ENCODE measurements at places on chromosomes 3 and 15.
A peak's percentile ranks its signal among the peaks of the same experiment; 100 is the strongest.

GRCh38 chr3:143035466-143036211 lies 34.3 kb downstream of the U2SURP start:
- no peak for DNase-seq

DNA sequence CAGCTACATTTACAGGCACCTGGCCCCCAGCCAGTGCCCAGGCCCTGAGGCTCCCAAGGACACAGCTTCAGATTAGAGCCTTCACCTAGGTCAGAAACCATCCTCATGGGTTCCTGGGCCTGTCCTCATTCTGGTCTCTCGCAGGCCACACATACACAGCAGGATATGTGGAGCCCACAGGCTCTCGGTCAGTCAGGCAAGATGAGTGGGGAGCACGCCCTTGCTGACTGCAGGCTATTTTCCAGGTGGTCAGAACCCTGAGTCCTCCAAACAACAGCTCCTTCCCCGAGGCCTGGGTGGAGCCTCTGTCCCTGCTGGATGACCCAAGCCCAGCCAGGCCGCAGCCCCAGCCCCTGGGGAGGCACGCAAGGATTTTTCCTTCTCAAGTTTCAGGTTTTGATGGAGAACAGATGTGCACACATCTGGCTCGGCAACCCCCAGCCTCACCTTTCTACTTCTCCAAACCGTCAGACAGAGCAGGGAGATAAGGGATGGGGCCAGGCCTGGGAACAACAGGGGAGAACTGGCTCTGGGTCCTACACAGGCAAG lies 1.6 kb downstream of the STRA6 start:
- no peak for DNase-seq

- no peak for DNase-seq
Measured at GRCh38 chr3:58018892-58019742, 10.9 kb downstream of the FLNB start.

- no peak for DNase-seq
Measured at GRCh38 chr15:33226559-33227181, 32.2 kb upstream of the FMN1 start.

- DNase-seq, result no peak
Measured at GRCh38 chr3:184825121-184825820, 13.3 kb downstream of the VPS8 start.

- peak; percentile 26 for DNase-seq
Measured at GRCh38 chr3:50503504-50504342, at the start of gene CACNA2D2. TSS of gene CACNA2D2 (minus strand) at chr3:50503634. CDS start at chr3:50503423, 211 bp downstream.

DNA sequence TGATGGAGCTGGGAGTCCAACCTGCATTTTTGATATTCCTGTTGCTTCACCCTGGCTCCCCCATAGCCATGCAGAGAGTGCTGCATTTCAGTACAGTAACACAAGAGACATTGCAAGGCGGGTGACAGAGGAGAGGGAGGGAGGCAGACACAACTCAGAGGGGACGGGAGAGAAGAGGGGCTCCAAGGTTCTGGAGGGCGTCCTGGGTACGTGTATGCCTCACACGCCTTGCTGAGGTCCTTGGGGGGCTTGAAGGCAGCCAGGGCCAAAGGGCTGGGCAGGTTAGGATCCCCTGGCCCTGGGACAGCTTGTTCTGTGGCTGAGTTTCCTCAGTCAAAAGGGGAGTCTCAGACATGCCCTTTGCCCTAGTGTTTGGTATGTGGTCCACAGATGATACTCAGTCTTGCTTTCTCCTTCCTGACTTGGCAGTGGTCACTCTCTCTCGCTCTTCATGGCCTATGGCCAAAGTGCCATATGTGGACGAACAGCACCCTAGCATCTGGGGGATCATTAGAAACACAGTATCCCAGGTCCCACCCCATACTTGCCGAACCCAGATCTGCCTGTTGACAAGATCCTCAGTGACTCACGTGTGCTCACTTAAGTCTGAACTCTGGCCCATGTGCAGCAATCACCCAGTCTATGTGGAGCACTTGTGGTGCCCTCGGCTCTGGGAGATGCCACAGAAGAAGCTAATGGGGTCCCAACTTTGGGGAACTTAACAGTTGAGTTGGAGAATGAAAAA lies 52.9 kb downstream of the FGD5 start:
- DNase-seq, result no peak

GRCh38 chr3:124322966-124323365 lies 331.0 kb upstream of the ROPN1 start:
- peak; percentile 31 for DNase-seq

- no peak for DNase-seq
Measured at GRCh38 chr3:177039490-177040274, 157.6 kb downstream of the TBL1XR1 start.

- no peak for DNase-seq
Measured at GRCh38 chr3:187799942-187800641, 54.8 kb upstream of the BCL6 start.

- DNase-seq, result no peak
Measured at GRCh38 chr3:141109751-141110150, 58.6 kb downstream of the SPSB4 start.

DNA sequence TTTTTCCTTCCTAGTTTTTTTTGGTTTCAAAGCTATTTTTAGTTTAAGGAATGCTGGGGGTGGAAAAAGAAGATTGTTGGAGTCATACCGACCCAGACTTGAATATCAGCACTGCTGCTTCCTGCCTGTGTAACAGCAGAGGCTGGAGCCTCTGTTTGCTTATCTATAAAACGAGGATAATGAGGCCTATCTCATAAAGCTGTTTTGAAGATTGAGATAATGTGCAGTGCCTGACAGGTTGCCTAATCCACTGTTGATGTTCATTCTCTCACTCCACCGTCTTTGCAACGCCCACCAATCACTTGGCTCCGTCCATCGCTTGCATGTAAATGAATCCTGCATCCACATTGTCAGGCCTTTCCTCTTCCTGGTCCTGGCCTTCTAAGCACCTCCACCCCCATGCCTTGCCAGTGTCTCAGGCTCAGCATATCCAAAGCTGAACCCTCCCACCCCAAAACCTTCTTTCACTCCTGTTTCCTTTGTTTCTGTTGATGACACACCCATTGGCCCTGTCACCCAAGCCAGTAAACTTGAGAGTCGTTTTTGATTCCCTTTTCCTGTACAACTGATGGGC lies 94.9 kb downstream of the MEX3B start:
- DNase-seq, result no peak

- no peak for DNase-seq
Measured at GRCh38 chr3:157226173-157226847, 66.4 kb upstream of the CCNL1 start.

DNA sequence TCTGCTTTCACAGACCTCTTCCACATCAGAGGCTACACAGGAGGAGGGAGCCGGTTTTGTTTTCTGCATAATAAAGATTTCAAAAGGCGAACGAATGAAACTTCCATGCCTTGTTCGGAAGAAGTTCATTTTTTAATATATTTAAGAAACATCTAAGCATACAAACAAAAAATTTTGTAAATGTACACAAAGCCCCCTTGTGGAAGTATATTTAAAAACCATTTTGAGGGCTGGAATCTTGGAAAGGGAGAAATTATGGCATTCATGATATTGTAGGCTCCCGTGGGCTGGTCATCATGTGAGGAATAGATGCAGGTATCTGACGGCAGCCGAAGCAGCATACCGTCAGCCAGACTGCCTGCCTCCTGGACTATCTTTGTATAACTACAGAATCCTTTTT lies 90.4 kb downstream of the MECOM start:
- DNase-seq, result no peak

DNA sequence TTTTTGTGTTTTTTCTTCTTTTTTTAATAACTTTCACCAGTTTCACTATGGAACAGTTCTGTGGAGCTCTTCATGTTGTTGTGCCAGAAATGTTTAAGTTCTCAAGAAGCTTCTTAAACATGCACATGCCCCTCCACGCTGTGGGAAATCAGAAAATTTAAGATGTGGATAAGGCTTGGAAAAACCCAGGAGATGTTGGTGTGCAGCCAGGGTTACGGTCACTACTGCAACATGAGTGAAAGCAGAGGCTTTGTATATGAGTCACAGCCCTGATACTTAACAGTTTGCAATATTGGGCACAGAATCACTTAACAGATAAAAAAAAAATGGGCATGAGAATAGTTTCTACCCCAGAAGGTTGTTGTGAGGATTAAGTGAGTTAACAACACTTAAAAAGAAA lies 399.9 kb downstream of the LRTM1 start:
- DNase-seq, result no peak

- DNase-seq, result no peak
Measured at GRCh38 chr15:89492111-89492641, 4.2 kb downstream of the RHCG start.

DNA sequence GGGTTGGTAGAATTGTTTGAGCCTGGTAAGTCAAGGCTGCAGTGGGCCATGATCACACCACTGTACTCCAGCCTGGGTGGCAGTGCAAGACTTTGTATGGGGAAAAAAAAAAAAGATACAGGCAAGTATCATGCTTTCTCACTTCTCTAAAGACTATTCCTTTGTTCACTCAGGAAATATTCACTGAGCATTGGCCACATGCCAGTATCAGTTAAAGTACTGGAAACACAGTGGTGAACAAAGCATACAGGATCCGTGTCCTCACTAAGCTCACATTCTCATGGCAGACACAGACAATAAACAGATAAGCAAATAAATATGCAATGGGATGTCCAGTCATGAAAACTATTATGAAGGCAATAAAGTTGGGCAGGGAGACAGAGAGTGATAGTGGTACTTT lies 5.1 kb upstream of the MTHFS start:
- DNase-seq, result no peak

GRCh38 chr3:94106268-94106667 lies 43.4 kb downstream of the NSUN3 start:
- no peak for DNase-seq

DNA sequence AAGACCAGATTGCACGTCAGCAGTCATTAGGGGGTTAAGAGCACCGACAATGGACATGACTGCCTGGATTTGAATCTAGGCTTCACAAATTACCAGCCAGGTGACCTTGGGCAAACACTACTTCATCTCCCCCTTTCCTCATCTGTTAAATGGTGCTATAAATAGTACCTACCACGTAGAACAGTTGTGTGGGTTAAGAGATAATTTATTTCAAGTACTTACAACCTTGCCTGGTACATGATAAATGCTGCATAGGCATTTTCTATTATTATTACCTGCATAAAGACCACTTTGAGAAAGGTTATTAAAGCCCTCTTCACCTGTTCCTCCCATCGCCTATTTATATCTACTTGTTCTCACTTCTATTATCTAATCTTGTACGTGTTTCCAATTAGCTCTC lies 64.7 kb downstream of the BTD start:
- no peak for DNase-seq

GRCh38 chr3:124772081-124772831 lies 42.0 kb downstream of the UMPS start:
- no peak for DNase-seq

DNA sequence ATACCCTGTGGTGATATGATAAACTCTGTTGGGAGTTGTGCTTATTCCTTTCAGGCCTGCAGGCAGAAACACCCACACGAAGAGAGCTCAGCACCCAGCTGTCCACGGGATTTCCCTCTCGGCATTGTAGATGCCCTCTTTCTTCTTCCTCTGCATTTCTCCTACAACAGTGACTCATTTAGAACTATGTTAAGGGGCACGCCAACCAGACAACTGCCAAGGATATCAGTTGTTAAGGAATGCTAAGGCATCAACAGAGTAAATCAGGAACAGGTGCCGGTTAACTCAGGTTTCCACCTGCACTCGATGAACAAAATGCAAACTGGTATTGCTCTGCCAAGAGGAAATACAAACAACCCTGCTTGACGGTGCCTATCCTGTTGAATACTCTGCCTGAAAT lies 270.0 kb upstream of the PEX5L start:
- DNase-seq, result no peak

DNA sequence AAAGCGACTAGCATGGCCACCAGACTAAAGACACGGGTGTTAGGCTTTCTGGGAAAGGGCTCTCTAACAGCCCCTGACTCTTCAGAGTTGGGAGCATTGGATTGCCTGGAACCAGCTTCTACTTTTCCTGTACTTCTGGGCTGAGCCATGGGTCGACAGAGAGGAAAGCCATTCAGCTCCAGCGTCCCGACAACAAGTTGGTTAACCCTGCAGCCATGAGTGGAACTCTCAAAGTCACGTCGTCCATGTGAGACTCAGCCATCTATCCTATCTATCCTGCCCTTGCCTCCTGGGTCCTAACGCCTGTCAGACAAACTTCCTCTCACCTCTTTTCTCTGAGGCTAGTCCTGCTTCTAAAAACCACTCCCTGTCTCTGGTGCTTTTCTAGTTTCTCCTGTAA lies 32.6 kb upstream of the TBC1D5 start:
- DNase-seq, result no peak

DNA sequence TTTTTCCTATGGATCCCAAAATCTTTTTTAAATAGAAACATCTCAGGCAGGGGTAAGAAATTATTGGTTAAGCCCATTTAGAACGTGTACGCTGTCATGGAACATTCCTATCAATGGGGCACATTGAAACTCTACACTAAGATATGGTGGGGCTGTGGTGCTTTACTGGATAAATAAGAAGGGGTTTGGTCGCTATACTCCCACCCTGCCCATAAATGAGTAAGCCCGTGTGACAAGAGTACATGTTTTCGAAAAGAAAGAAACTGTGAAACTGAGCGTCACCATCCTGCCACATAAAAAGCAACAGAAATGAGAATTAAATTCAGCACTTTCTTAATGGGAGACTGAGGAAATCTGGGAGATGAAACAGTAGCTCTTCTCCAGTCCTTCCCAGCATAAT lies 929.7 kb upstream of the CFAP20DC start:
- DNase-seq, result no peak

DNA sequence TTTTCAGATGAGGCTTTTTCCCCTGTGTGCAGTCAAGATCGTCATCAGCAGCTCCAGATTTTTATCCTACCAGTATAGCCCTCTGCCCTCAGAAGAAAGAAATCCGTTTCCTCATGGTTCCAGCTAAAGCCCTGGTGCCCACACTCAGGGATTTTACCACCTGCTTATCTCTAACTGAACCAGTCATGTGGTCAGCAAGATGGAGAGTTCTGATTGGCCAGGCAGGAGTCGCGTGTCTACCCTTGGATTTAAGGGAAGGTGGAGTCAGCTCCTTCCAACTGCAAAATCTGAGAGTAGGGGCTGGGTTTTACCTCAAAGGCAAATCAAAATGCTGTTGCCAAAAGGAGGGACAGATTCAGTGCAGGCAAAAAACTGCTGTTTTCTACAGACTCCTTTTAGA lies 135.3 kb downstream of the LRTM1 start:
- DNase-seq, result no peak

DNA sequence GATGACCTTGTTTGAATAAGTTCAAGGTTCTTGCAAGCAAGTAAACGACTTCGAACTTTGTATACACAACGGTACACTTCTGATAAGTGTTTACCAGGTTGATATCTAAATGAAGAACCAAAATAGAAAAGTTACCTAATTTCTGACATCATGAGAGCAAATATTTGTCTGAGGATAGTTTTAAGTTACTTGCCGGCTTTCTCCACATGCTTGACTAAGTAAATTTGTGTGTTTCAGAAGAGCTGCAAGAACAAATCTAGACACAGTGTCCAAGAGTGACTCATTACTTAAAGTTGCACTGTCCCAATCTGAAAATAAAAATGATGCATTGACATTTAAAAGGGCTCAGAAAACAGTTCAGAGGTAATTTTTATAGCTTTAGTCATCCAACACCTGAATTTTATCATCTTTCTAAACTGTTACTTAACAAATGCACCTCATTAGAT lies 115.1 kb downstream of the HERC1 start:
- DNase-seq, result no peak

All from NCI-H1436 (cell line).